ENCODE measurements at places on chromosomes 5 and 9.

- no peak for DNase-seq
Observed at GRCh38 chr9:33619666-33620404, 95.8 kb downstream of the ANKRD18B start.

- DNase-seq: peak; percentile 46
Observed at GRCh38 chr9:137461316-137461662, 2.2 kb upstream of the NSMF start.

- no peak for DNase-seq
Observed at GRCh38 chr9:109453210-109453842, 44.8 kb downstream of the PTPN3 start.

DNA sequence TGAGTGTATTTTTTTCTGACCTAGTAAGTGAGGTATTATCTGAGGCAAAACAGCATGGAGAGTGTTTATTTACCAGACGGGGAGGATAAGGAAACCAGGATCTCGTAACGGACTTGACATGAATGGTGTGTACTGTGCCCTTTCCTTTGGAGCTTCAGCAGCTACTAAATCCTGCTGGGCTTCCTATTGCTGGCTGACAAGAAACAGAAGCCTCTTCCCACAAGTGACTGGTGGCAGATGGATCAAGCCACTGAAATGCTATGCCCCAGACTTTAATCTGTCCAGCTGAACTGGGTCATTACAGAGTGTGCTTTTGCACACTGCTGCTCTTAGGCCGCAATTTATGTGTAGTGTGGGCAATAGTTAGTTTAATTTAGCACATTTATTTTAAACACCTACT lies 162.7 kb upstream of the MRPS30 start:
- no peak for DNase-seq

DNA sequence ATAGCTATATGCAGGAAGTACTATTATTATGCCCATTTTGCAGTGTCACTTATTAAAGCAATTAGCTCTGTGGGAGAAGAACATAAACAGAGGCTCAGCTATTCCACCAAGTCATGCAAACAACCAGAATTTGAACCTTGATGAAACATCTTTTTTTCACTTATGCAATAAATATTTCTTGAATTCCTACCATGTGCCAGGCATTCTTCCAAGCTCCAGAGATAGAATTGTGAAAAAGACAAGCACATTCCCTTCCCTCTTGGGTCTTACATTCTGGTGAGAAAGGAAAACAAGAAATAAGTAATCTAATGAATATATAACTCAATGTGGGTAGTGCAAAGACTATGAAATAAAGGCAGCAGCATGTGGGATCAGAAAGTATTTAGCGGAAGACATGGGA lies 32.1 kb upstream of the ADRB2 start:
- DNase-seq: no peak

GRCh38 chr5:177194268-177194667 lies 60.7 kb downstream of the NSD1 start:
- DNase-seq: no peak

All from effector CD8-positive, alpha-beta T cell (primary cell).